Activated T-cell treated with anti-CD3 and anti-CD28 coated beads, Interleukin-2, amount 50 U/mL, for 72 hours (primary cell): ENCODE measurements at places on chromosomes 13 and 19. TPM values are rescaled to one million over a fixed set of nuclear protein-coding genes. Genes with fewer than 3 reads are reported as not detected.
A peak's percentile ranks its signal among the peaks of the same experiment; 100 is the strongest.

- H3K36me3 ChIP-seq = peaks cover 40% of the 10 kb centered on the region
- peak overlapping the region; percentile 87 for H3K4me3 ChIP-seq
- H3K4me1 ChIP-seq = peaks cover 54% of the 10 kb centered on the region
- DNase-seq = no peak
- peak overlapping the region; percentile 91 for H3K27ac ChIP-seq
These were observed 1.4 kb downstream of the SLC1A5 start for GRCh38 chr19:46787040-46787330.

GRCh38 chr13:38321654-38322053 lies 28.0 kb upstream of the UFM1 start:
- DNase-seq = no peak
- peaks cover 12% of the 10 kb centered on the region for H3K27me3 ChIP-seq
- H3K4me1 ChIP-seq = no peaks in the 10 kb centered on the region
- H3K36me3 ChIP-seq = peaks cover 1% of the 10 kb centered on the region
- no peak overlapping the region for H3K4me3 ChIP-seq
- no peak overlapping the region for H3K27ac ChIP-seq

- H3K4me3 ChIP-seq = no peak overlapping the region
- peaks cover 62% of the 10 kb centered on the region for H3K4me1 ChIP-seq
- no peaks in the 10 kb centered on the region for H3K27me3 ChIP-seq
- H3K27ac ChIP-seq = peak overlapping the region; percentile 41
These were observed 25.1 kb downstream of the RBM26 start for GRCh38 chr13:79380997-79381396.

DNA sequence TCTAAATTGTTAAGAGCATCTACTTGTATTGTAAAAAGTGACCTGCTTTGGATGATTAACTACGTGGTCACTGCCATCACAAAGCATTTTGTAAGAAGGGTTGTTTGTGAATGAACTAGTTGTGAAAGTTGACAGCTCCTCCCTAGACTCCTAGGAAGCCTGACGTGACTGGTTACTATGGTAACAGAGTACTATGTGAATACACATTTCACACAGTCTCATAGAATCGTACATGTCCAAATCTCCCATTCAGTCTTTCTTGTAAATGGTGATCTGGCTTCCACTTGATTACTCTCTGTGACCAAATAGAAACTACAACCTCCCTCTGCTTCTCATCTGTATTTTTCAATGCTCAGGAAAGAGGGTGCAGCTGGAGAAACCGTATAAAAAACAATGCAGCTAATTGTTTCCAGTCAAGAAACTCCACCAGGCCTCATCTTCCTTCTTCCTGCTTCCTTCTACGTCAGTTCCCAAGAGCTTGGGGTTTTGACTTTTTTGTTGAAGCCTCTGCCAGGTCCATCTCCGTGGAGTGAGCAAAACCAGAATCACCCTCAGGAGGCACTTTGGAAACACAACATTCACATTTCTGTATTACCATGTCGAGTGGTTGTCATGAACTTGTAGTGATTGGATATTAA lies 83.4 kb downstream of the GPC6 start:
- DNase-seq = no peak
- no peaks in the 10 kb centered on the region for H3K4me1 ChIP-seq
- no peaks in the 10 kb centered on the region for H3K36me3 ChIP-seq
- no peaks in the 10 kb centered on the region for H3K27me3 ChIP-seq
- H3K27ac ChIP-seq = no peak overlapping the region

DNA sequence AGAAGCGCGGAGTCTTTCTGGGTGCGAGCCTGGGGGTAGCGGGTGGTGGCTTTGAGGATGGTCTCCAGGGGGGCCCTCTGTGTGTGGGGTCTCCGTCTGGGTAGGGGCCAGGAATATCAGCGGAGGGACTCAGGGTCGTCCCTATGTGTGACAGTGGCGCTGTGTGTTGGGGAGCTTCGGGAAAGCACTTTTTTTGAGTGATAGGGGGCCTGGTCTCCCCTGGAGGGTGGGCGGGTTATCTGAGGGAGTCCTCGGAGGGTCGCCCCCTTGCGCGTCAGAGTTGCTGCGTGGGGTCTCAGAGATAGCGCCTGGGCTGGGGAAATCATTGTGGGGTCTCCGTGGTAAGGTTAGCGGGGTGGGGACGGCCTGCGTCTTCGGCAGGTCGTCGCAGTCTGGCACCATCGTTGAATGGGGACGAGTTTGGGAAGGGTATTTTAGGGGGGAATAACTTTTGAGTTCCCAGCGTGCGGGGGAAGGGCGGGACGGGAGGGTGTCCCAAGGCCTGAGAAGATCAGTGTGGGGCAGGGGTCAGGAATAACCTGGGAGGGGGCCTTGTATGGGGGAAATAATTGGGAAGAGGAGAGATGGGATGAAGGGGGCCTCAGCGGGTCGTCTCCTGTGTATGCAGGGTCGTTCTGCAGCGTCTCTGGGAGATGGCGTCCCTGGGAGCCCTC lies 857 bp downstream of the IER2 start:
- H3K4me1 ChIP-seq = peaks cover 25% of the 10 kb centered on the region
- peaks cover 13% of the 10 kb centered on the region for H3K36me3 ChIP-seq
- no peaks in the 10 kb centered on the region for H3K27me3 ChIP-seq
- peak overlapping the region; percentile 99 for H3K4me3 ChIP-seq
- peak overlapping the region; percentile 93 for H3K27ac ChIP-seq

- no peak overlapping the region for H3K27ac ChIP-seq
- H3K27me3 ChIP-seq = peaks cover 20% of the 10 kb centered on the region
- no peak for DNase-seq
These were observed 12.3 kb downstream of the FGF9 start for GRCh38 chr13:21683034-21683733.

- no peak overlapping the region for H3K4me3 ChIP-seq
- no peak for DNase-seq
- H3K36me3 ChIP-seq = no peaks in the 10 kb centered on the region
- H3K27ac ChIP-seq = no peak overlapping the region
- peaks cover 2% of the 10 kb centered on the region for H3K4me1 ChIP-seq
These were observed 110.3 kb downstream of the GGACT start for GRCh38 chr13:100478107-100478809.

DNA sequence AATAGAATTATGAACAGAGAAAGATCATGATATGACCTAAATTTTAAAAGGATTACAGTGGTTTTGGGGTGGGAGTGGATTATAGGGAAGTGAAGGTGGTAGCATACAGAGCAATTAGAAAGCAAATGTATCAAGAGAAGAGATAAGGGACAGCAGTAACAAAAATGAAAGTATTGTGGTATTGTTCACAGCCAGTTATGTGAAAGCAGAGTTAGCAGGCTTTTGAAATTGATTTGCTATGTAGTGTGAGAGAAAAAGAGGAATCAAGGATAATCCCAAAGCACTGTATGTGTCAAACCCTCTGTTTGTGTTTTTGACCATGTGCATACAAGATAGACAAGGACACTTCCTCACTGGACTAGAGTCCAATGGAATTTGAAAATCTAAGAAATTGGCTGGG lies 1721.4 kb downstream of the PCDH9 start:
- no peaks in the 10 kb centered on the region for H3K4me1 ChIP-seq
- no peak for DNase-seq
- H3K36me3 ChIP-seq = peaks cover 2% of the 10 kb centered on the region
- no peak overlapping the region for H3K27ac ChIP-seq
- no peak overlapping the region for H3K4me3 ChIP-seq

- peak overlapping the region; percentile 12 for H3K4me3 ChIP-seq
- no peak overlapping the region for H3K27ac ChIP-seq
- no peaks in the 10 kb centered on the region for H3K4me1 ChIP-seq
- H3K27me3 ChIP-seq = no peaks in the 10 kb centered on the region
- H3K36me3 ChIP-seq = no peaks in the 10 kb centered on the region
These were observed 122.0 kb downstream of the ENOX1 start for GRCh38 chr13:43664700-43665191.

- H3K27ac ChIP-seq = no peak overlapping the region
- no peaks in the 10 kb centered on the region for H3K27me3 ChIP-seq
- no peak for DNase-seq
- peaks cover 7% of the 10 kb centered on the region for H3K4me1 ChIP-seq
- no peak overlapping the region for H3K4me3 ChIP-seq
- no peaks in the 10 kb centered on the region for H3K36me3 ChIP-seq
These were observed 25.6 kb downstream of the ZNF114 start for GRCh38 chr19:48295458-48295857.

DNA sequence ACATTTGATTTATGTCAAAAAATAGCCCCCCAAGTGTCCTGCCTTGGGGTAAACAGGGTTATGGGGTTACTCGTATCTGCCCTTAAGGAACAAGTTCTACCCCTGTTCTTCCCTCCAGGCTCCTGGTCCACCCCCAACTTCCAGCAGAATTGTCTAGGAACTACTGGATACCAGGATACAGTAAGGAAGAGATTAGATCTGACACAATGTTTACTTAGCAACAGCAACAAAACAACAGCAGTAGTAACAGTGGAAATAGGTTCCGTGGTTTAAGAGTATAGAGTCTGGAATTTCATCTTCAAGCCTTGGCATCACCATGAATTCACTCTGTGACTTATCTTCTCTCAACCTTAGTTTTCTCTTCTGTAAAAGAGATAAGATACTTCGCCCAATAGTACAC lies 1.7 kb upstream of the FAM98C start:
- DNase-seq = no peak
- H3K27me3 ChIP-seq = peaks cover 15% of the 10 kb centered on the region
- no peak overlapping the region for H3K27ac ChIP-seq
- no peaks in the 10 kb centered on the region for H3K36me3 ChIP-seq

The RNF113B gene
- not detected for total RNA-seq

DNA sequence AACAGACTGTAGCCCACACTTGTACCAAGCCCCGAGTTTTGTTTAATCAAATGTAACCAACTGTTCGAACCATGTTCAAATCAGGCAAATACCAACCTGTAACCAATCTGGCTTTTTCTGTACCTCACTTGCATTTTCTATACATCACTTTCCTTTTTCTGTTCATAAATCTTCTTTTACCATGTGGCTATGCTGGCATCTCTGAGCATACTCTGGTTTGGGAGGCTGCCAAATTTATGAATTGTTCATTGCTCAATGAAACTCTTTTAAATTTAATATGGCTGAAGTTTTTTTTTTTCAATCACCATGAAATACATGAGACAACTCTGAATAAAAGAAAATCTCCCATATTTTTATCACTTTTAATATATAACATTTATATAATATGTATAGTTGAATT lies 256.1 kb downstream of the SLITRK6 start:
- no peaks in the 10 kb centered on the region for H3K36me3 ChIP-seq
- no peaks in the 10 kb centered on the region for H3K4me1 ChIP-seq
- H3K4me3 ChIP-seq = no peak overlapping the region
- H3K27me3 ChIP-seq = no peaks in the 10 kb centered on the region
- H3K27ac ChIP-seq = no peak overlapping the region
- DNase-seq = no peak
